ENCODE measurements at places on chromosomes 2 and 18.
A peak's percentile ranks its signal among the peaks of the same experiment; 100 is the strongest.

DNA sequence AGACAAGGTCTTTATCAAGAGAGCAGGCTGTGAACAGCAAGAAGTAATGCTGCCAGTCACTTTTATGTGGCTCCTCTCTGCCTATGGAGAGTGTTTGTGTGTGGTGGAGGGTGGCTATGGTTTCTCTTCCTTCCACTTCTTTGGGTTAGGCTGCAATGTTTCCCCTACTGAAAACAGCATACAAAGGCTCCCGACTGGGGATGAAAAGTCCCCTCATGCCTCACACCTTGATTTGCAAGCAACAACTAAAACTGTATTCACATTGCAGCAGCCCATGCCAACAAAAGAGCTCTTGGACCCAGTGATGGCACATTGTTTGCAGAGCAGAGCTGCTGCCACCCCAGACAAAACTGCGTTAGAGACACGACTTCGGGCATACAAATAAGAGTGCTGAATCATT lies 301.6 kb downstream of the SLC8A1 start:
- no peak for DNase-seq

DNA sequence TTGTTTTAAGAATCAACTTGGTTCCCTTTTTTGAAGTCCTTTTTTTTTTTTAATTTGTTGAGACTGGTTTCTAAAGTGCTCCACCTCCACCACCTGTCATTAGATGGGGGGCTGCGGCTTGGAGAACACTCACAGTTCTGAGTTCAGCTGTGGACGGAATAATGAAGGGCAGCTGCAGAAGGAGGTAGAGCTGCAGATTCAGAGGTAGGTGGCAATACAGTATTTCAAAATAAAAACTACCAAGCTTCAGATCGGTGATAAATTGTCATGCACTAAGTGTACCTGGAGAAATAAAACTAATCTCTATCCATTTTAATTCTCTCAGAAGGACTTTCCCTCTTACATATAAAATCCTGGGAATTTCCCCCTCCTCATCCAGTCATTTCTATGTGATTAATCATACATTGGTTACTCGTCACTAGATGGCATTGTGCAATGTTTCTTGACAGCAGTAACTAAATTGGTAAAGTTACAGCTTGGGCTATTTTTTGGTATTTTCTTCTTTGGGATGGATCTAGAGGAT lies 81.1 kb upstream of the SLC39A10 start:
- DNase-seq, result peak; percentile 54

GRCh38 chr2:140506606-140507005 lies 1624.2 kb downstream of the LRP1B start:
- DNase-seq, result peak; percentile 75

DNA sequence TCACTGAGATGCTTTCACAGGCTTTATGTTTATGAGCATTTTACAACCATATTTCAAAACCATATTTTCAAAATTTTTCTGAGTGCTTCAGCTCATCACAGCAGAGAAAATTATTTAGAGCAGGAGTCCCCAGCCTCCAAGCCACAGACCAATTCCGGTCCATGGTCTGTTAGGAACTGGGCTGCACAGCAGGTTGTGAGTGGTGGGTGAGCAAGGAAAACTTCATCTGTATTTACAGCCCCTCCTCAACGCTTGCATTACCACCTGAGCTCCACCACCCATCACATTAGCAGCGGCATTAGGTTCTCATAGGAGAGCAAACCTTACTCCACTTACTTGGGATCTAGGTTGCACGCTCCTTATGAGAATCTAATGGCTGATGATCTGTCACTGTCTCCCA lies 165.6 kb downstream of the SEPTIN10 start:
- no peak for DNase-seq

DNA sequence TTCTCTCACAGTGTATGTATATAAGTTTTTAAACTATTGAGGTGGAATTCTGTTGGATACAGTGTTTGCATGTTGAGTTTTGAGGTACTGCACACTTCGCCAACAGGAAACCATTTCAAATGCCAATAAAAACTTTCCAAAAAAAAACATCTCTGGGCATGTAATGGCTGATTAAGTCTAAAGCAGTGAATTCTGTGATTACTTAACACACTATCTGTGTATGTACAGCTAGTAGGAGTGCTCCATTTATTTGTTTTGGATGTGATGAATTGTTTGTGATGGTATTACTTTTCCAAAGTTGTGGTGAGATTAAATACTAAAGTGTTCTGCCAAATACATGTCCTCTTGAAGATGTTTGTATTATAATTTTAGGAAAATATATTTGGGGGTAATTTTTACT lies 31.1 kb downstream of the MMADHC start:
- no peak for DNase-seq

GRCh38 chr2:47402805-47403608 lies at the start of gene MSH2:
Gene MSH2, plus strand, starts transcription at chr2:47403156. Its CDS starts 36 bp downstream, at chr2:47403192.
- peak; percentile 73 for DNase-seq

GRCh38 chr18:69559604-69560003 lies 158.9 kb downstream of the DOK6 start:
- DNase-seq, result no peak

DNA sequence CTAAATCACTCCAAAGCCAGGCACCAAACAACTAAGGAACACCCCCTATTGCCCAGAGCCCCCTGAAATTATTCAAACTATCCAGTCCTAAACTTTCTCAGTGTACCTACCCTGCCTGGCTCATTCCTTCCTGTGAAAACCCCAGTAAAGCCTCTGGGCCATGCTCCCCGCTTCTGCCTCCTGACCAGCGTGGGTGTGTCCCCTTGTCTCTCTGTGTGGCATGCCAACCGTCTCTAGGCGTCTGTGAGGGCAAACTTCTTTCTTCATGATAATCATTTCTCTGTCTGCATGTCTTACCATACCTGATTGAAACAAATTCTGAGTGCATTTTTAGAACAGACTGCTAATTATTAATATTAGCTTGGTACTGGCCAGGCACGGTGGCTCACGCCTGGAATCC lies 109.0 kb upstream of the MSH2 start:
- no peak for DNase-seq

GRCh38 chr2:226310146-226310545 lies 489.5 kb downstream of the IRS1 start:
- DNase-seq, result no peak

- DNase-seq, result no peak
Measured at GRCh38 chr2:54386585-54386984, 69.5 kb upstream of the SPTBN1 start.

GRCh38 chr2:241893265-241893664 lies 23.7 kb downstream of the RTP5 start:
- DNase-seq, result no peak

DNA sequence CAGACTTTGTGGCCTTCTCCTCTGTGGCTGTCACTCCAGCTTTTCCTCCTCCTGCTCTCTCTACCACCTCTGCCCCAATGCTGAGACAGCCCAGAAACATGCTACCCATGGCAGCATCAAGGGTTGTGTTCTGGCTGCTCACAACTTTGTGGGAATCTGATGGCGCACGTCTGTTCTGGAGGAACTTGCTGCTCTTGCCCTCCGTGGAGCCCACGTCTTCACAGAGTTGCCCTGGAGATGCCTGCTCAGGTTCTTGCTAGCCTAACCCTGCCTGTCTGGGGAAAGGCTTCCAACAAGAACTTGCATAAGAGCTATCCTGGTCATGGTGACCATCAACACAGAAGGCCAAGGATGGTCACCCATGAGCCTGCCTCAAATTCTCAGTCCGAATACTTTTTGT lies 237.4 kb downstream of the AFF3 start:
- DNase-seq, result no peak

GRCh38 chr18:23827681-23828080 lies 138.4 kb downstream of the LAMA3 start:
- DNase-seq, result no peak

DNA sequence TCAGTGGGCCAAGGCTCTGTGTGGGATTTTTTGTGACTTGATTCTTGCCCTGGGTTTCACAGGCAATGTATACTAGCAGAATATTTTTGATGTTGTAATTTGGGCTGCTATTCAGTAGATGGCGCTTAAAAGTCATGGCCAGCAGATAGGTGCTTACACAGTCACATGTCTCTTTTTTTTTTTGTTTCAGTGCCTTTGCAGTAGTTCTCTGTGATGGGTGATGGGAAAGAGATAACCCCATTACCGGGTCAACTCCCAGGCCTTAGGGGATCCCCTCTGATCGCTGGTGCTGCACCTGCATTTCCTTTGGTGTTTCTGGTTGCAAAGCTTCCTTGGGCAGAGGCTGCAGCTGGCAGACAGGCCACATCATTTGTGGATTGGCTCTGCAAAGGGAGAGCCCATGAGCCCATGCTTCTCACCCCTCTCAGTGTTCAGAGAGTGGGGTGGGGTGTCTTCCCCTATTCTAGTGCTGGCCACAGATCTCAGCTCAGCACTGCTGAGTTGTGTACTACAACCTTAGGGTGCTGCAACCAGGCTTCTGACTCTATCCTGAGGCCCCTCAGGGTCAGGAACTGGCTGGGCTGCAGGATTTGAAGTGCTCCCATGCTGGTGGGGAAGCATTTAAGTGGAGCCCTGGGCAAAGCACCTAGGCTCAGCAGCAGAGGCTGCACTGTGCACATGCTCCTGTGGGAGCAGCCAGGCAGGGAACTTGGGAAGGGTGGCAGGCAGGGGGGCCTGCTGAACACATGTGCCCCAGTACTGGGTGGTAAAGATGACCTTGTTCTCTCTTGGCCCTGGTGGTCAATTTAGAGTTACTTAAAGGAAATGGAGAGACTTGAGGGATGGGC lies 219.8 kb upstream of the SPHKAP start:
- DNase-seq, result no peak

DNA sequence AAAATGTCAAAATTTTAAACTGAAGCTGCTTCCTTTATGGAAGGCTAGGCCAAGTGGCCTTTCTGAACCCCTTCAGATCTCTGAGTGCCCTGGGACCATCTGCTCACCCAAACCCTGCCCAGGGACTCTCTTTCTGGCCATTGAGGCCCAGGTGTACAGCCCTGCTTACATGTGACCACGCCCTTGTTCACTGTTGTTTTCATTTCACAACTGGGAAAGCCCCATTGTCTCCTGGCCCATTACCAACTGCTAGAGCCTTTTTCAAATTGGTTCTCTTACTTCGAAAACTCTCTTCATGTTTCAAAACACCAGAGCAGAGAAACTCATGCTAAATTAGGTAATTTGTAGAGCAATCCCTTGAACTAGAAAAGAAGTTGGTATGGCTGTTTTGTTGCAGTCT lies 219.5 kb upstream of the TANK start:
- no peak for DNase-seq
